ENCODE measurements at places on chromosomes 5 and 9.

DNA sequence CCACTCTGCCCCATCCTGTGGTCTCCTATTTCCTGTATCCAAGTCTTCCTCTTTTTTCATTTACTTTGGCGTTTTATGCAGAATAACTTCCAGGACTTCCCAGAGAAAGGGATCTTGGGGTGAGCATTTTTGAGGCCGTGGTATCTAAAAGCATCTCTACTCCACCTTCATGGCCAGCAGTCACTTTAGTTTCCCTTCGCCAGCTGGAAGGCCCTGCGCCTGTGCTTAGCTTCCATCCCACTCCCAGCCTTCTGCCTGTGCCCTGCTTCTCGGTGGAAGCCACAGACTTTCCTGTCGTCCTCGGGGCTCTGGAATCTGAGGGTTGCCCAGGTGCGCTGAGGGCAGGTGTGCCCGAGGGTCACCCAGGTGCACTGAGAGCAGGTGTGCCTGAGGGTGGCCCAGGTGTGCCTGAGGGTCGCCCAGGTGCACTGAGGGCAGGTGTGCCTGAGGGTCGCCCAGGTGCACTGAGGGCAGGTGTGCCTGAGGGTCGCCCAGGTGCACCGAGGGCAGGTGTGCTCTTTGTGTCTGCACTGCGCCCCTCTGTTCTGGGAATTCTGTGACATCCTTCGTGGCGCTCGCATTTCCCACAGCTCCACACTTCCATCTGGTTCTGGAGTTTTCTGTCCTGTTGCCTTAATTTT, 32.4 kb upstream of the LRRC14B start:
- no peak for DNase-seq

- no peak for DNase-seq
Measured at GRCh38 chr5:167708449-167708848, 583.0 kb upstream of the WWC1 start.

DNA sequence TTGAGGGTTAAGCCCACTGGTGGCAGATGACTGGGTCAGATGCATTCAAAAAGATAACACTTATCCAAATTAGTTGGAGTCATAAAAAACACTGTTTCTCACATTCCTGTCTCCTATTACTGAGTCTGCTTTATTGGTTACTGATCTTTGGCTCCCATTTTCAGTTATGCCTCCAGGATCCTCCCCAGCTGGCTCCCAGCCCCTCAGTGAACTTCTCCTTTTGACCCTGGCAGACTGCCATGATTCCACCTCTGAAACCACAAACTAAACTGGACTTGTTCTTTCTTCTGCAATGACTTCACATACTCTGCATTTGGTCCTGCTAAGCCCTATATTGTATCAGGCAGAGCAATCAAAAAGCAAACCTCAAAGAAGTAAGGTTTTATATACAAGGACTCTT, 860.8 kb upstream of the DMAC1 start:
- no peak for DNase-seq

GRCh38 chr5:151212406-151212798, 11.5 kb downstream of the CCDC69 start:
- no peak for DNase-seq

GRCh38 chr5:137901011-137901817, 12.0 kb downstream of the PKD2L2 start:
- DNase-seq: no peak

- DNase-seq: no peak
Measured at GRCh38 chr9:78614892-78615291, 318.0 kb downstream of the PSAT1 start.

- peak; percentile 22 for DNase-seq
Measured at GRCh38 chr9:125240649-125240999, 519 bp downstream of the HSPA5 start.

All from stimulated activated CD4-positive, alpha-beta T cell treated with anti-CD3 and anti-CD28 coated beads, Interleukin-2, amount 100 ng/mL, for 4 hours (primary cell).